ENCODE measurements at places on chromosomes 2 and 18.

- no peak for DNase-seq
Measured at GRCh38 chr2:155947069-155947468, 385.5 kb downstream of the NR4A2 start.

GRCh38 chr2:238233625-238234024 lies 6.2 kb downstream of the HES6 start:
- no peak for DNase-seq

- DNase-seq: no peak
Measured at GRCh38 chr2:214676421-214677089, 132.9 kb downstream of the BARD1 start.

DNA sequence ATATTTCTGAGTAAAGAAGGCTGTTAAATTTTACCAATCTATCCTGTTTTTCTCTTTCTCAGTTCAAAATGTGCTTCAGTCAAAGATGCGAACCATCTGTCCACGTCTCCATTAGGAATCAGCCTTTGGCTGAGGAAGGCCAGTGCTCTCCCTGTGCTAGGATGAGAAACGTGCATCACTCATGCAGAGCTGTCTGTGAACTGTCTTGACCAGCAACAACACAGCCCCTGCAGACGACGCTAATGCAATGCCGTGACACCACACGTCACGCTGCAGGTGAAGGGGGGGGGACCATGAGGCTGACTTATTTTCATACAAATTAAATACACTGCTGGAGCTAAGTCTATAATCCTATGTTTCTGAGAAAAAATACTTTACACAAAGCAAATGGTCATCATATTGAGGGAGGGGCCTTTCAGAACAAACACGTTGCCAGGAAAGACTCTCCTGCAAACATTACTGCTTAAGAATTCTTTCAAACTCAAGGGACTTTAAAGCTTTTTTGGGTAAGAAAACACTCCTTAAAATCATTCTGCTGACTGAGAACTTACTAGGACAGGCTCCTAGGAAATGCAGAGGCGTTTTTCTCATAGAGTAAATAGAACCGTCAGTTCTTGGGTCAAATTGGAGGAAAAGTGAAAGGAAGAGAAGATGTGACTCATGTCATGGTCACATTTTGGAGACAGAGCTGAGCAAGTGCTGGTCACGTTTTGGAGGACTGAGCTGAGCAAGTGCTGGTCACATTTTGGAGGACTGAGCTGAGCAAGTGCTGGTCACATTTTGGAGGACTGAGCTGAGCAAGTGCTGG lies 97.0 kb downstream of the MBP start:
- no peak for DNase-seq

GRCh38 chr2:203817147-203817546 lies 50.4 kb upstream of the CTLA4 start:
- no peak for DNase-seq

DNA sequence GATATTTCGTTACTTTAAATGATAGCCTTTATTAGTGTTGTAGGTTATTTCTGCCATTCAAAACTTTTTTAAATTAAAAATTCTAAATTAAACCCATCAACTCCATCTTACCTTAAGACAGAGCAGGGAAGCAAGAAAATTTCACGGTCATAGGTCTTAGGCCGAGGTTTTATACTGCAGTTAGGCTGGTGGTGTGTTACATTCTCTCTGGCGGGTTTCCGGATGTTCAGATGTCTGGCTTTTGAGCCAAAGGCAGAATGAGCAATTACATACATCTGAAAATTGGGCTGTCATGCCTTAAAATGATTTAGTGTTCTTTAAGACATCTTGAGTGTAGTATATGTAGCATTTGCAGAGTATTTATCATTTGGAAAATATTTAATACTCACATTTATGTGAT lies 27.9 kb downstream of the GLS start:
- no peak for DNase-seq

- DNase-seq: no peak
Measured at GRCh38 chr2:218295029-218295428, 2.7 kb upstream of the TMBIM1 start.

- no peak for DNase-seq
Measured at GRCh38 chr2:172578860-172579512, 23.1 kb downstream of the PDK1 start.

- DNase-seq: no peak
Measured at GRCh38 chr2:235537186-235537585, 43.3 kb downstream of the AGAP1 start.

GRCh38 chr2:197668296-197668695 lies 7.1 kb downstream of the RFTN2 start:
- DNase-seq: no peak

GRCh38 chr2:122883849-122884248 lies 1128.4 kb downstream of the TSN start:
- DNase-seq: no peak

- DNase-seq: no peak
Measured at GRCh38 chr2:113080134-113080533, 12.4 kb downstream of the IL1F10 start.

- no peak for DNase-seq
Measured at GRCh38 chr2:240355001-240355891, 80.2 kb upstream of the GPC1 start.

GRCh38 chr2:73984203-73984921 lies at the start of gene TET3:
TSS of gene TET3 (plus strand) at chr2:73984910. CDS start at chr2:73986404, 1,494 bp downstream.
- peak; percentile 59 for DNase-seq

- DNase-seq: no peak
Measured at GRCh38 chr2:225289659-225290058, 109.9 kb upstream of the NYAP2 start.

DNA sequence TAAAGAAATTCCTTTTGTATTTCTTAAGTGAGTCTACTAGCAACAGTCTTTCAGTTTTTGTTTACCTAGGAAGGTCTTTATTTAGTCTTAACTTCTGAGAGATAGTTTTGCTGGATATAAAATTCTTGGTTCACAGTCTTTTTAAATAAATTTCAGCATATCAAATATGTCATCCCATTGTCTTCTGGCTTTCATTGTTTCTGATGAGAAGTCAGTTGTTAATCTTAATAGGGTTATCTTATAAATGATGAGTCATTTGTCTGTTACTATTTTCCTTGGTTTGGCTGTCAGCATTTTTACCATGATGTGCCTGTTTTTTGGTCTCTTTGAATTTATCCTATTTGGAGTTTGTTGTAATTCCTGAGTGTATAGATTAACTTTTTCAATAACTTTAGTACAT lies 129.3 kb downstream of the FAM210A start:
- DNase-seq: no peak

- no peak for DNase-seq
Measured at GRCh38 chr2:42338567-42339190, 22.3 kb downstream of the COX7A2L start.

DNA sequence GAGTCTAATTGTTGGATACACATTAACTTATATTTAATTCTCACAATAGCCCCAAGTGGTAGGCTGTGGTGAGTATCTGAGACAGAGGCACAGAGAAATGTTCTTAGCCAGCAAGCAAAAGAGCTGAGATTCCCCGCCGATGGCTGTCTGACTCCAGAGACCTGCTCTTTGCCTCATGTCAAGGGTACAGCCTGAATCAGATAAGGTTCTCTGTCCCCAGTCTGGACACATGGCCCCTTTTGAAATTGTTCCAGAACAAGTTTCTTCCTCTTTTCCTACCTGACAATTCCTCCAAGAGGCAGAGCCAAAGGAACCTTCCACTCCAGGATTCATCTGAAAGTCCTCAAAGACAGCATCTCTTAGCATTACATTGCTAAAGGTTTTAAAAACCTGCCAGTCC lies 512.9 kb upstream of the TNP1 start:
- DNase-seq: no peak

DNA sequence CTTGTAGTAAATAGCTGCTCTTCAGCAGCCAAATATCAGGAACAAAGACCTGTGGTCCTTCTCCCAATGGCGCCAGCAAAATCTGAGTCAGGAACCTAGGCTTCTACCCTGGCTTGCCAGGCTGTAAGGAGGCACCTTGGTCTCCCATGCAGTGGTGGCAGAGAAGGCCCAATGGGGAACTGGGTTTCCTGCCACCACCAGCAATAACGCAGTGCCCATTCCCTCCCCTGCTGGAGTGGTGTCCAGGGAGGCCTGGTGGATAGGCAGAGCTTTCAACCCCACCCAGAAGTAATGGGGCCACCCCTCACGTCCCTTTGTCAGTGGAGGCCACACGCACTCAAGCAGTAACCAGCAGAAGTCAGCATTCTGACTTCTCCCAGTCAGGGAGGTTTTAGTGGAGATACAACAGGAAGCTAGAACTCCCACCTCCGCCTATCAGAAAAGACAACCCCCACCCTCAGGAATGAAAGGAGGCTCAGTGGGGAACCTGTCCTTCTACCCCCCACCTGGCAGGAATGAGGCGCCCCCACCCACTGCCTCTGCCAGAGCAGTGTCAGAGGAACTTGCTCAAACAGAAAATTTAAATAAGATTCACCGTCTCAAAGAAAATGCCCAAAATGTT lies 132.4 kb downstream of the COPS8 start:
- DNase-seq: no peak

GRCh38 chr18:62925031-62925688 lies 209.8 kb downstream of the PHLPP1 start:
- DNase-seq: no peak

DNA sequence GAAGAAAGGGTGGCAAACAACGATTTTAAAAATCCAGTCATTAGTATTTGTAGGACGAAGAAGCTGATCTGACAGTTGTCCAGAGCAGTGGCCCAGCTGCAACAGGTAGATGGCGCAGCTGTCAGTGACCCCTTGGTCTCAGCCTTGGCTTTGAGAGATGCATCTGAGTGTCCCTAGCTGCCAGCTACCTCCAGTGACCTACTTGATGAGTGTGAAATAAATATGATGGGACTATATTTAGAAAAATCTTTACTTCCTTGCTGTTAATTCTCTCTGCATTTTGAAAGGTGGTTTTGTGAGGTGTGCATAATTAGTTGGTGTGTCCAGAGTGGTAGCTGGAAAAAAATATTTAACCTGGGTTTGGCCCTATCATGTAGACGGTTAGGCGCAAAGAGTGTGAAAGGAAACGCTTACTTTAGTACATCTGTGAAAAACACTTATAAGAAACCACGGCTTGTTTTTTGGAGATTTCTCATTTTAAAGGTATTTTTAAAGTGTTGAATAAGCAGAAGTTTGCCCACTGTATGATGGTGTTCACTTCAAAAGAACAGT lies 963 bp downstream of the INPP1 start:
- DNase-seq: no peak

DNA sequence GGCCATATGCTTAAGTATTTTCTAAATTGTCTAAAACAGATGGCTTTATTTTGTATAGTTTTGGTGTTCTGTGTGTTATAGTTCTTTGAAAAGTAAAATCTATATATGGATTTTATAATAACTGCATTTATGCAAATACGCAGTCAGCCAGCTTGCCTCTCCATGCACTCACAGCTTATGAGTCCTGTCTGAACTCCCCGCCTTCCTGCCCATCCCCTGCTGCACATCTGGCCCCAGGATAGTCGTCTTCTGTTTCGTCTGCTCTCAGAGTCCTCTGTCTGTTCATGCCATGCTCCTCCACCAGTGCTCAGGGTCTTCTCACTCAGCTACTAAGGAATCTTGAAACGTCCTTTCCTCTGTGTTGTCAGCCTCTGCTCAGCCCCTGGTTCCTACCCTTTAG lies 28.2 kb upstream of the ANKRD62 start:
- DNase-seq: no peak

- DNase-seq: no peak
Measured at GRCh38 chr2:237922641-237923361, 44.0 kb upstream of the UBE2F start.

GRCh38 chr2:128637481-128638155 lies 318.9 kb upstream of the HS6ST1 start:
- no peak for DNase-seq

- no peak for DNase-seq
Measured at GRCh38 chr18:50687491-50687890, 127.6 kb downstream of the MAPK4 start.

DNA sequence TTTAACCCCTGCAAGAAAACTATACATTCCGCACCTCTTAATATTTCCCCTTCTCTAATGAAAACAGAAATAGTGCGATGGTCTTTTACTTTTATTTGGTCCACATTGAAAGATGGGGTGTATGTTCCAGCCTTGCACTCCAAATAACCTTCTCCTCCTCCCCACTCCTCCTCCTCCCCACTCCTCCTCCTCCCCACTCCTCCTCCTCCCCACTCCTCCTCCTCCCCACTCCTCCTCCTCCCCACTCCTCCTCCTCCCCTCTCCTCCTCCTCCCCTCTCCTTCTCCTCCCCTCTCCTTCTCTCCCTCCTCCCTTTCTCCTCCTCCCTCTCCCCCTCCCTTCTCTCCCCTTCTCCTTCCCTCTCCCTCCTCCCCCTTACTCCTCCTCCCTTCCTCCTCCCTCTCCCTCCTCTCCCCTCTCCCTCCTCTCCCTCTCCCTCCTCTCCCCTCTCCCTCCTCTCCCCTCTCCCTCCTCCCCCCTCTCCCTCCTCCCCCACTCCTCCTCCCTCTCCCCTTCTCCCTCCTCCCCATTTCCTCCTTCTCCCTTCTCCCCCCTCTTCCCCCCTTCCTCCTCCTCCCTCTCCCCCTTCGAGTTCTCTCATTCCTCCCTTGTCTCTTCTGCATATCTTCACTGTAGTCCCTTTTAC lies 70.4 kb downstream of the ZNF532 start:
- no peak for DNase-seq

GRCh38 chr18:43046322-43046721 lies 69.2 kb downstream of the RIT2 start:
- DNase-seq: no peak

DNA sequence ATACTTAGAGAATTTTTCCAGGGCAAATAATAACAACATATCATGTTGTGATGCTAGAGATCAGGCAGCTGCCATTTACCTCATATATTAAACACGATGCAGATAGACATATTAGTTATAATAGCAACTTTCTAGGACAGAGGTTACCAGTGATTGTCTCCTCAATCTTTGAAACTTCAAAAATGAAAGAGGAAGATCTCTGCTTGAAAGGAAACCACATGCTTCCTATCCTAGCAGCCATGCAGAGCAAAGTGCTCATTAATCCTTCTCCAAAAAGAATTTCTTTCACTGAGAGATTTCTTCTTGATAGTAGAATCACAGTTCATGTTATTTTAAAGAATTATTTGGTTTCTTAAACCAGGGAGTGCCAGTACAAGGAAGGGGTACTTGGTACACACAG lies 317.2 kb downstream of the CPS1 start:
- DNase-seq: no peak

- no peak for DNase-seq
Measured at GRCh38 chr2:140185076-140185475, 1404.9 kb upstream of the NXPH2 start.

DNA sequence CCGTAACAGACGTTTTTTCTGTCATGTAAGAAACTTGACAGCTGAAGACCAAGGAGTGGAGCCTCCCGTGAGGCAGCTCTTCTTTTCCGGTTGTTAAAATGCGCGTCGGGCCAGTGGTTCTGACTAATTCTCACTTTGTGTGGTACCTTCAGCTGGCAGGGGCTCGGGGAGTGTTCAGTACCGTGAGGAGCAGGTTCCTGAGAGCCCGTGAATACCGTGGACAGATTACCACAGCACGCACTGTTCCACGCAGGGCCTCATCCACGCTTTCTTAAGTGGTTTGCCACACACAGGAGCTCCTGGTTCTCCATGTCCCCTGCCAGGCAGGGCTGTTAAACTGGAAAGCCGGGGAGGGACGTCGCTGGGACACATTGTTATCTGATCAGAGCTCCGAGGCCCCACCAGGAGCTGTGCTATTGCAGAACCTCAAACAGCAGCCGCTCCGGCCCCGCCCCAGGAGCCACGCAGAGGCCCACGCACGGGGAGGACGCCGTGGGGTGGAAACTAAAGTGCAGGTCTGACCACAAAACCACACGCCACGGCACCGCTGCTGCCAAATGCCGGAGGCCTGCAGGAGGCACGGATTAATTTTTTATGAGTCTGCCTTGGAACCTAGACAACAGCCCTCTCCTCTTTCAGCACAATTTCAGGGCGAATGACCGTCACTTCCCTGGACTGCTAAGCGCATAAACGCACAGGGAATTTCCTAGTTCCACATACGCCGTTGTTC lies 43.3 kb downstream of the NFATC1 start:
- DNase-seq: peak; percentile 11
